ENCODE measurements at places on chromosomes 7 and 10.

DNA sequence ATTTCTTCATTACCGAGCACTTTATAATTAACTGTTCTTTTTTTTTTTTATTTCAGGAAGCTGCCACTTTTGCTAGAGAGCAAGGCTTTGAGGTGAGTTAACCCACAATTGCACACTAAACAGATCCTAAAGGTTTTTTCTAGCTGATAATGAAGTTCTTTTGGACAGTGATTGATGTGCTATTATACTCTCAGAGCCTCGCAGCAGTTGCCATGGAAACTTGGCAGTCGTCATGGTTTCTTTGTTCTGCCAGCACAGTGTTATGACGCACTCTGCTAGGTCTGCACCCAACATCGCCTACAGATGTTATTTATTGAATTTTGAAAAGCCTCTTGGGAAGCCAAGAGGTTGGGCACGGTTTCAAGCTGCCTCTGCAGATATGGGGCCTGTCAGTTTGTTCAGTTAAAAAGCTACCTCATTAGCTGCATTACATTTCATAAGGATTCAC lies 237.2 kb upstream of the KAT6B start:
- DNase-seq = peak; percentile 70
- peak overlapping the region; percentile 27 for H3K4me3 ChIP-seq
- peaks cover 31% of the 10 kb centered on the region for H3K36me3 ChIP-seq
- H3K27me3 ChIP-seq = no peaks in the 10 kb centered on the region
- peak overlapping the region; percentile 85 for H3K27ac ChIP-seq

GRCh38 chr10:88583584-88583957 lies 453 bp upstream of the RNLS start:
- no peak for DNase-seq
- H3K27ac ChIP-seq = peak overlapping the region; percentile 92
- H3K36me3 ChIP-seq = no peaks in the 10 kb centered on the region
- H3K27me3 ChIP-seq = peaks cover 4% of the 10 kb centered on the region
- H3K4me1 ChIP-seq = peaks cover 17% of the 10 kb centered on the region
- peak overlapping the region; percentile 80 for H3K4me3 ChIP-seq

DNA sequence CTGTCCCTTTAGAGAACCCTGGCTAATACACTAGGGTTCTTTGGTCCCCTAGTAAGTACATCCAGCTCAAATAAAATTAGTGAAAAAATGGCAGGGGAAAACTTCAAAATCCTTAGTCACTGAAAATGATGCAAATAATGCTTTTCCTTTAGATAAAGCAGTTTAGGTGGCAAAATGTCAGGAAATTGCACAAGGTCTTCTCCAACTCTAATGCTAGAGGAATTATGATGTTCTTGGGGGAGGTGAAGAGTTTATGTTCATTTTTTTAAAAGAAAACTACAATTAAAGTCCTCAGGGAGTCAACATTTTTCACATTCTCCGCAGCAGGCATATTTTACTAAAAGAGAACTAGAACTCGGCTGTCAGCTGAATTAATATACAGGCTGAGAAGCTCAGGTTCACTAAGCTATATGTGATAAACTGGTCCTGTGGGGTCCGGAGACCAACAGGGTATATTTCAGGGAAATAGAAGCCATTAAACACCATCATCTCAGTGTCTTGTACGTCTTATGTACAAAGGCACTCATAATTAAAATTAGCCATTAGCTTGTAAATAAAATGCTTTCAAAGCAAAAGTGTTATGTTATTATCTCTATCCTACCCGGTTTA lies 1164.7 kb upstream of the AUTS2 start:
- no peak overlapping the region for H3K4me3 ChIP-seq
- H3K4me1 ChIP-seq = no peaks in the 10 kb centered on the region
- no peak overlapping the region for H3K27ac ChIP-seq

- peaks cover 30% of the 10 kb centered on the region for H3K36me3 ChIP-seq
- no peak overlapping the region for H3K4me3 ChIP-seq
- no peak overlapping the region for H3K27ac ChIP-seq
- no peak for DNase-seq
These were observed 15.2 kb downstream of the PDGFA start for GRCh38 chr7:504221-505111.

GRCh38 chr10:77299320-77299719 lies 338.3 kb downstream of the KCNMA1 start:
- DNase-seq = no peak
- no peaks in the 10 kb centered on the region for H3K36me3 ChIP-seq
- peaks cover 11% of the 10 kb centered on the region for H3K27me3 ChIP-seq
- H3K27ac ChIP-seq = no peak overlapping the region
- H3K4me3 ChIP-seq = no peak overlapping the region

DNA sequence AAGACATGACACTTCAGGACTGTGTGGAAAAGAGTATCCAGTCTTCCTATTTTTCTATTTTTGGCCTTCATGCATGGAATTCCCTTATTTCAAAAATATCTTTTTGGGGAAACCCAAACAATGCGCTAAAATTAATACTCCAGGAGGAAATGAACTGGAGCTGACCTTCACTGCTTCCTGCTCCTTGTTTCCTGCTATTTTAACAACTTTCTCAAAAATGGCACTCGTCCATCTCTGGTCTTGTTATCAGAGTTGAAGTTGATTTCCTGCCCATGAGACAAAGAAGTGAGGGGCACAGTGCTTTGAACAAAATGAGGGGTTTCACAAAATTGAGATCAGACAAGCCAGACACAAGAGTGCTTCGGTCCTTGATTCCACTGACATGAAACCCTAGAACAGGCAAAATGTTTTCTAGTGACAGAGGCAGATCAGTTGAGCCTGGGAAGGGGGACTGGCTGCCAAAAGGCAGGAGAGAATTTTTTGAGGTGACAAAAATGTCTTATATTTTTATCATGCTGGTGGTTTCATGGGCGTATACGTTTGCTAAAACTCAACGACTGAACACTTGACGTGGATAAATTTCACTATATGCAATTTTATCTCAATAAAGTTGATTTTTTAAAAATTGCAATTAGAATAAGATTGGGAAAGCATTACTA lies 193.2 kb downstream of the CREB5 start:
- peaks cover 10% of the 10 kb centered on the region for H3K27me3 ChIP-seq
- no peak for DNase-seq
- H3K4me3 ChIP-seq = no peak overlapping the region
- no peaks in the 10 kb centered on the region for H3K4me1 ChIP-seq

DNA sequence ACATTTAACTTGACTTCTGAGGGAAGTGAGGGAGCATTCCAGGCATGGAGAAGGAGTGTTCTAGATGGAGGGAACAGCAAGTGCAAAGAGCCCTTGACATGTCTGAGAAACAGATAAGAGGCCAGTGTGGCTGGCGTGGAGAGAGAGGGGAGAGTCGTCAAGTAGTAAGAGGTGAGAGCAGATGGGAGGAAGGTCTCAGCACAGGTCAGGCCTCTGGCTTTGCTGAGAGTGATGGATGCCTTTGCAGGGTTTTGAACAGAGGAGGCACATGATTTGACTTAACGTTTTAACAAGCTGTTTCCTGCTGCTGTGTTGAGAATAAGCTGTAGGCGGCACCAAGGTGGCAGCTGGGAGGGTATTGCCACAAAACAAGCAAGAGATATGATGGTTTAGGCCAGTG lies 97.2 kb downstream of the KAT6B start:
- DNase-seq = no peak
- H3K27me3 ChIP-seq = no peaks in the 10 kb centered on the region
- H3K27ac ChIP-seq = peak overlapping the region; percentile 9

DNA sequence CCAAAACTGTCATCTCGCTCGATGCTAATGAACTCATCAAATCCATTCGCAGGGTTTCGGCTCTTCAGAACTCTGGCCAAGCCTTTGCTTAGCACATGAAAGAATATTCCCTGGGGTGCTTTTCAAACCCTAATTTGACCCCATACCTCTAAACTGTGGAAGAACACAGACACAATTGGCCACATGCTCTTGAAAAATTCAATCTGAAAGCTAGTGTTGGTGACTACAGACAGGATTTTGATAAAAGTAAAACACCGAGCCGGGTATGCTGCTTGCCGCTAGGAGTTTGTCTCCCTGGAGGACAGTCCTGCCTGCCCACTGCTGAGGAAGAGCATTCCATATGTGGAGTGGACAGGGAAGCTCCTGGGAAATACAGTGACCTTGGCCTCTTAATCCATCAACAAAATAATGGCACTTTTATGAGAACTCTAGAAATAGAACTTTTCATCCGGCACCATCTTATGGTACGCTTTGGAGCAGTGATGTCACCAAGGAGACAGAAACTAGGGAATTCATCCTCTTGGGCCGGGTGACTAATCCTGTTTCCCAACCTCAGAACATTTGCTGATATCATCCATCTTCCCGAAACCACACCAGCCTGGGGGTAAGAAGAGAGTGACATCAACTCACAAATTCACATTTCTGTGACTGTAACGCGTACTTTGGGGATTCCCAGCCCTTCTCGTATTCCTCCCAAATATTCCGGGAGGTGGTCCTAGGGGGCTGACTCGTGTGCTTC lies 34.2 kb downstream of the MTURN start:
- no peaks in the 10 kb centered on the region for H3K27me3 ChIP-seq
- no peak for DNase-seq
- no peak overlapping the region for H3K27ac ChIP-seq
- no peak overlapping the region for H3K4me3 ChIP-seq
- no peaks in the 10 kb centered on the region for H3K36me3 ChIP-seq

DNA sequence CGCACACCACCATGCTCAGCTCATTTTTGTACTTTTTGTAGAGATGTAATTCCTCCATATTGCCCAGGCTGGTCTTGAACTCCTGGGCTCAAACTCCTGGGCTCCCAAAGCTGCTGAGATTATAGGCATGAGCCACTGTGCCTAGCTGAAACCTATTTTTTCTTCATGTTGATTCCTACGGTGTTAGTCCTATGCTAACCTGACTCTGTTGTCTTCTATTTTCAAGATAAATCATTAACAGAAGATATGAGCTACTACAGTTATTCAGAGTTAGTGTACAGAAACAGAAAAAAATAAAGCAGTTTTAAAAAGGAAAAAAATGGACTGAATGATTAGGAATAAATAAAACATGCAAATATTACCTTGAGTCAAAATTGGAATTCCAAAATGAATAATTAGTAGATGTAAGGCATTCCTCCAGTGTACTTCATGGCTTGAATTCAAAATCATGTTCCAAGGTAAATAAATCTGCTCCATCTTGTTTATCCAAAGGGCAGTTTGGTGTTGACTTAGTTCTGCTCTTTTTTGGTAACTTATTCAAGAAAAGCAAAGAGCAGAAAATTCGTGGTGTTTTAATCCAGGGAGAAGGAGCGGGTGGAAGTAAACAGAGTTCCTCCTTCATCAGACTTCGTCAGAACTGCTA lies 185.8 kb downstream of the CACNB2 start:
- H3K36me3 ChIP-seq = no peaks in the 10 kb centered on the region
- H3K4me3 ChIP-seq = no peak overlapping the region
- DNase-seq = no peak
- no peaks in the 10 kb centered on the region for H3K27me3 ChIP-seq

DNA sequence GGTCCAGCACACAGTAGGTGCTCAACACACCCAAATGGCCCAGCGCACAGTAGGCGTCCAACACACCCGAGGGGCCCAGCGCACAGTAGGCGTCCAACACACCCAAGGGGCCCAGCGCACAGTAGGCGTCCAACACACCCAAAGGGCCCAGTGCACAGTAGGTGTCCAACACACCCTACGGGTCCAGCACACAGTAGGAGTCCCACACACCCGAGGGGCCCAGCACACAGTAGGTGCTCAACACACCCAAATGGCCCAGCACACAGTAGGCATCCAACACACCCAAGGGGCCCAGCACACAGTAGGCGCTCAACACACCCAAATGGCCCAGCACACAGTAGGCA lies 80.8 kb downstream of the FOXL3 start:
- peaks cover 15% of the 10 kb centered on the region for H3K4me1 ChIP-seq
- no peaks in the 10 kb centered on the region for H3K27me3 ChIP-seq
- no peaks in the 10 kb centered on the region for H3K36me3 ChIP-seq
- H3K27ac ChIP-seq = no peak overlapping the region

- H3K27ac ChIP-seq = no peak overlapping the region
- H3K27me3 ChIP-seq = peaks cover 4% of the 10 kb centered on the region
- H3K36me3 ChIP-seq = peaks cover 20% of the 10 kb centered on the region
- peaks cover 2% of the 10 kb centered on the region for H3K4me1 ChIP-seq
- H3K4me3 ChIP-seq = no peak overlapping the region
These were observed 8.6 kb downstream of the SMIM30 start for GRCh38 chr7:113109718-113110117.

- H3K27ac ChIP-seq = no peak overlapping the region
- H3K36me3 ChIP-seq = no peaks in the 10 kb centered on the region
- H3K27me3 ChIP-seq = no peaks in the 10 kb centered on the region
- DNase-seq = no peak
These were observed 369.4 kb upstream of the IGFBP3 start for GRCh38 chr7:46290374-46291049.

DNA sequence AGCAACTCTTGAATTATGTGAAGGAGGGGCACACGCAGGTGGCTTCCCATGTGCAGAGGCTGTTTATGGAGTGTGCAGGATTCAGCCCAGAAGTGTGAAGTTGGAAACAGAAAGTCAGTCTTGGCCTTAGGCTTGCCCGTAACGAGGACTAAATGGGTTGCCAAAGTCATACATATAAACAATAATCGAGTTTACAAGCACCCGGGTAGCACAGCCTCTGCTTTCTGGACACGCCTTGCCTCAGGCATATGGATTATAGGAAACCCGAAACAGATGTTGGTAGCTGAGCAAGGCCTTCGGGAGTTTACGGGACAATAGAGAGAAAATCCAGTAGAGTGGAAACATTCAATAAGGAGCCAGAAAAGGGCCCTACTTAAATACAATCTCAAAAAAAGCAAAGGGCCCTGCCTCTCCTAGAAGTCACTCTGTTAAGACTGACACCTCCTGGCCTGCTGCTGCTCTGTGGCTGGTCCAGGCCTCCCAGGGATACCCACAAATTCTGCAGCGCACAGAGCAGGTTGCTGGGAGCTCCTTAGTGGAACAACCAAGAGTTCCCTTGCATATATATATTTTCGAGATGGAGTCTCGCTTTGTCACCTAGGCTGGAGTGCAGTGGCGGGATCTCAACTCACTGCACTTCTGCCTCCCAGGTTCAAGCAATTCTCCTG lies 48.5 kb downstream of the SMKR1 start:
- no peak overlapping the region for H3K4me3 ChIP-seq
- H3K27ac ChIP-seq = no peak overlapping the region
- no peaks in the 10 kb centered on the region for H3K36me3 ChIP-seq
- H3K27me3 ChIP-seq = no peaks in the 10 kb centered on the region
- DNase-seq = no peak
- peaks cover 5% of the 10 kb centered on the region for H3K4me1 ChIP-seq

- no peaks in the 10 kb centered on the region for H3K36me3 ChIP-seq
- no peaks in the 10 kb centered on the region for H3K27me3 ChIP-seq
- no peak overlapping the region for H3K27ac ChIP-seq
- peak overlapping the region; percentile 76 for H3K4me3 ChIP-seq
- H3K4me1 ChIP-seq = peaks cover 25% of the 10 kb centered on the region
These were observed 944 bp downstream of the PCOLCE start for GRCh38 chr7:100602889-100603725.

- H3K4me3 ChIP-seq = no peak overlapping the region
- H3K27ac ChIP-seq = no peak overlapping the region
- no peaks in the 10 kb centered on the region for H3K36me3 ChIP-seq
- no peak for DNase-seq
These were observed 103.7 kb downstream of the MACC1 start for GRCh38 chr7:20113427-20114027.

DNA sequence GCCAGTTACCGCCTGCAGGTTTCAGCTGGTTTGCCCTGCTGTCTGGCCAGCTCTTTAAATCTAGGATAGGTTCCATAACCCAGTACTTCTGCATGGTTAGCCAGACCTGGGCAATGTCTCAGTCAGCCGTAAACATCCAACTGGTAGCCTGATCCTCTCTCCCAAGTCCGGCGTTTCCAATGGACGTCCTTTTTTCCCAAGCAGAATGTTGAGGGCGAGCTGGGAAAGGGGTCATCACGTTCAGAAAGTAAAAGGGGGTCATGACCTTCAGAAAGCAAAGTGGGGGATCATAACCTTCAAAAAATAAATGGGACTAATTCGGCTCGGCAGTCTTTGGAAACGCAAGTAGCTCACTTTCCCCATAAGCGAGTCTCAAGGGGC lies 430 bp downstream of the PON3 start:
- peak overlapping the region; percentile 66 for H3K4me3 ChIP-seq
- H3K27ac ChIP-seq = no peak overlapping the region
- no peak for DNase-seq
- H3K36me3 ChIP-seq = no peaks in the 10 kb centered on the region
